ENCODE measurements at places on chromosomes 16 and 17. TPM values are rescaled to one million over a fixed set of nuclear protein-coding genes. Genes with fewer than 3 reads are reported as not detected.

DNA sequence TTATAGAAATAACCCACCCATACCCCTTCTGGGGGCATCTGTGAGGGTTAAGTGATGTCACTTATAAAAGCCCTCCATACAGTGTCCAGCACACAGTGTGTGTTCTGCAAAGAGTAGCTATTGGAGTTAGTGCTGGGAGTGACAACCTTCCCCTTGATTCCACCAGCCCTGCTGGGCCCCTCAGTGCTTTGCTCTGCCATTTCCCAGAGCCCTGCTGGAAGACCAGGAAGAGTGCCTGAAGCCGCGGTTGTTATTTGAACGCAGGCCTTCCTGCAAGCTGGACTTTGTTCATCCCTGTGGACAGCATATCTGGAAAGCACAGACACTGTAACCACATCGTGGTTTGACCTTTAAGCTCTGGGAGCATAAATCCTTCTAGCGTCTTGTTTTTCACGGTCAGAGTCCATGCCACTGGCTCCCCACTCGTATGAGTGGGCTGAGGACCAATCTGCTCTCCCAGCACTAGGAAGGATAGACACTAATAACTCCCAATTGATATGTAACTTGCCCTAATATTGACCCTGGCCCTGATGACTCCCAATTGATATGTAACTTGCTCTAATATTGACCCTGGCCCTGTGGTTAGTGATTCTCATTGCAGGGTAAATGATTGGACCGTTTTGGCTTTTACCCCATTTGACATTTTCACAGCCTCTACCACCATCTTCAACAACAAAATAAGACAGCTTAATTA lies 297.1 kb upstream of the MAF start:
- no peak for DNase-seq

- no peak for DNase-seq
Observed at GRCh38 chr16:59635674-59636073, 901.6 kb upstream of the GOT2 start.

GRCh38 chr17:77456271-77456950 lies 315.6 kb downstream of the SEC14L1 start:
- DNase-seq = no peak

GRCh38 chr17:81644496-81644895 lies 7.5 kb downstream of the TSPAN10 start:
- no peak for DNase-seq

GRCh38 chr17:36728030-36728991 lies 126.9 kb downstream of the MRM1 start:
- no peak for DNase-seq

DNA sequence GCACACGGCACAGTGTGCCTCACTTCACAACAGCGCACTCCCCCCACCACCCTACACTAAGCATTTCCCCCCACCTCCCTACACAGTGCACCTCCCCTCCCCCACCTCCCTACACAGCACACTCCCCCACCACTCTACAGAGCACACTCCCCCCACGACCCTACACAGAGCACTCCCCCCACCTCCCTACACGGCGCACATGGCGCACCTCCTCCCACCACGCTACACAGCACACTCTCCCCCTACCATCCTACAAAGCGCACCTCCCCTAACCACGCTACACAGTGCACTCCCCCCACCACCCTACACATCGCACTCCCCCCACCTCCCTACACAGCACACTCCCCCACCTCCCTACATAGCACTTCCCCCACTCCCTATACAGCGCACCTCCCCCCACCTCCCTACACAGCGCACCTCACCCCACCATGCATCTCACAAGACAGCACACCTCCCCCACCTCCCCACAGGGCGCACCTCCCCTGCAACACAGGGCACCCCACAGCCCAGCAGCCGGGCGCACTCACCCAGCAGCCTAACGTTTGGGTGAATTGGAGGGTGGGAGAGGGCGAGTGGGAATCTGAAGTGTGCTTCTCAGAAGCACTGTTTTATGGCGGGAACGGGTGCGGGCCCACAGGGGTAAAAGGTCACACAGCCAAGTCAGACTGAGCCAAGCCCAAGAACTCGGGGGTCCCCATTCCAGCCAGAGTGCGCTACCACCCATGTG lies 10.3 kb downstream of the KNOP1 start:
- DNase-seq = no peak

DNA sequence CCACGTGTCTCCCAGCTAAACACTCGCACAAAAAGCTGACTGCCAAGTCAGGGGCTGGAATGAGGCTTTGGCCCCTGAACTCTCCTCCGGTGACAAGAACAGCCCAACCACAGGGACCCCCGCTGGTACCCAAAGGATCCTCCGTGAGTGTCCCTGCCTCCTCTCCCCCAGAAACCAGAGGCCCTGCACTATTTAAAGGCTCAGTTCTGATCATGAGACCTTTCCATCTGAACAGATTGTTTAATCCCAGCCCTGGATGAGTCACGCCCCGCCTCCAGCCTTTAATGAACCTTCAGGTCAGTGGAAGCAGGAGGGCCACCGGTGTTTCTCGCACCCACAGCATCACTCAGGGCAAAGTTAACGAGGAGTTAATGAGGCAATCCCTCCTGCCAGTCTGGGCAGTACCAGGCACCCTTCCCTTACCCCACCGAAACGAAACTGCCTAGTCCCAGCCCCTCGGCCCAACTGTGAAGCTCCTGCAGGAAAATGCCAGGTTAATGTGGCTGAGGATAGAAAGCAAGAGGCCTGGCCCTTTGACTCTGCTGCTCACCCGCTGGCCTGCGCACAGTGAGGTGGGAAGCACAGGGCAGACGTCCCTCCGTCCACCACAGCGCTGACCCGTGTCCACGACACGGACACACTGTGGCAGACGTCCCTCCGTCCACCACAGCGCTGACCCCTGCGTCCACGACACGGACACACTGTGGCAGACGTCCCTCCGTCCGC lies 32.4 kb downstream of the TIMM22 start:
- DNase-seq = no peak

GRCh38 chr17:41695954-41696757 lies 7.5 kb downstream of the EIF1 start:
- peak; percentile 71 for DNase-seq

- no peak for DNase-seq
Observed at GRCh38 chr17:77072670-77073069, 68.1 kb upstream of the SEC14L1 start.

- DNase-seq = no peak
Observed at GRCh38 chr17:47776330-47777197, 43.5 kb downstream of the TBX21 start.

DNA sequence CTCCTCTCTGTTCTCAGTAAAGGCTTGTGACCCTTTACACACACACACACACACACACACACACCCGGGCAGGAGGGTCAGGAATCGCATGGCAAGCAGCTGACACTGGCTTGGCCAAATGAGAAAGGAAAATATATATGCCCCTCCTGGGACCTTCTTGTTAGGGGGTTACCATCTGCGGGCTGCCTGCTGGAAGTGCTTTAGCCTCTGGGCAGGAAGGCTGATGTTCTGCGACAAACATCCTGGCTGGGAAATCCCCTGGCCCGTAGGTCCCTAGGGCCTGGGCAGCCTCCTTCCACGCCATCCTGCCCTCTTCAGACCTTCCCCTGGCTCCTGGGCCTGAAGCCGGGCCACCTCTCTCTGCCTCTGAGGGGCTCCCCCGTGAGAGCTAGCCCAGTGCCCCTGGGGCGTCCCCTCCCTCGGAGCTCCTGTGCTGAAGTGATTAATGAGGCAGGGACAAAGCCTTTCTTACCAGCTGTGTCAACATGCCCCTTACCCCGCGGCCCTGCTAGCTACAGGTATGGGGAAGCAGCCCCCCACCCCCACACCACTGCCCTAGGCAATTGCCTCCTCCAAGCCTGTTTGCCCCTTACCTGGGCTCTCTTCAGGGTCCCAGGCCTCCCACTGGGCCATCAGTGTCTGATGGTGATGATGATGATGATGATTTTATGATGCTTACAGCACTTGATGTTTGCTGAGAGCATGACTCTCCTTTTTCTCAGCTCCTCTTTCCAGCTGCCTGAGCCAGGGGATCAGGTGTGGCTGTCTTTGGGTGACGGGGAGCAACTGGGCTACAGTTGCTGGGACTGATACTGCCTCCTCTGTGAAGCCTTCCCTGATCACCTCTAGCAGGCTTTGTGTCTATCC lies 32.8 kb upstream of the ETV4 start:
- DNase-seq = no peak

DNA sequence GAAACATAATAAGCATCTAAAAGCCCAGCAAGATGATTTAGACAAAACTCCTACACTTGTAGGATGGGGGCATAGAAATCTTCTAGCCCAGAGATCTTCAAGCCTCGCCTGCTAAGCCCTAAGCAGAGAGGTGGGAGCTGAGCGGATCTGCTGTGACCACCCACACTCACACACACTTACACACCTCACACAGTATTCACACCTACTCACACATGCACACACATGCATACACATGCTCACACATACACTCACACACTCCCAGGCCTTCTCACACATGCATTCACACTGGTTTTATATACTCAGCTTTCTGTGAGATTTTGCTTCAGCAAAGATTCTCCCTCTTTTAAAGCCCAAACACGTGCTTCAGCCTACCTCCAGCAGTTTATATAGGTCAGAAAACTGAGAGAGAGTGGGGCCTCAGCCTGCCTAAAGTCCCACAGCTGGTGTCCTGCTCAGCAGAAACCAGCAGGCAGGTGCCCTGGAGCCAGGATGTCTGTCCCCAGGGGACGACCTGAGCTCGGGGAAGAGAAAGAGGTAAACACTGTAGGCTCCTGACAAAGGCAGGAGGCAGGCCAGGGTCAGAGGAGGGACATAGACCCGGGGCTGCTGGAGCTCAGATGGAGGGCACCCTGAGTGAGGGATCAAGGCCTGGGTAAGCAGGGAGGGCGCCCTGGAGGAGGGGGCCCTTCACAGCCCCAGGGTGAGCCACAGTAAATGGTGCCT lies 12.0 kb upstream of the KRT19 start:
- DNase-seq = no peak

Gene AURKB
- 40.2 TPM for polyA plus RNA-seq

Gene CHD3
- polyA plus RNA-seq = 212 TPM

Gene TPSD1
- not detected for polyA plus RNA-seq

Gene HOXB1
- 0.17 TPM for polyA plus RNA-seq

Gene MEOX1
- polyA plus RNA-seq = 25.0 TPM

Gene TBC1D3K
- polyA plus RNA-seq = not detected

Data from left renal cortex interstitium (tissue), 4 donors.